ENCODE measurements at places on chromosomes 12 and 14.

GRCh38 chr12:88994537-88994936 lies 357.8 kb downstream of the DUSP6 start:
- H3K4me1 ChIP-seq = no peaks in the 10 kb centered on the region
- no peak overlapping the region for H3K4me3 ChIP-seq
- DNase-seq = no peak
- no peaks in the 10 kb centered on the region for H3K27me3 ChIP-seq

DNA sequence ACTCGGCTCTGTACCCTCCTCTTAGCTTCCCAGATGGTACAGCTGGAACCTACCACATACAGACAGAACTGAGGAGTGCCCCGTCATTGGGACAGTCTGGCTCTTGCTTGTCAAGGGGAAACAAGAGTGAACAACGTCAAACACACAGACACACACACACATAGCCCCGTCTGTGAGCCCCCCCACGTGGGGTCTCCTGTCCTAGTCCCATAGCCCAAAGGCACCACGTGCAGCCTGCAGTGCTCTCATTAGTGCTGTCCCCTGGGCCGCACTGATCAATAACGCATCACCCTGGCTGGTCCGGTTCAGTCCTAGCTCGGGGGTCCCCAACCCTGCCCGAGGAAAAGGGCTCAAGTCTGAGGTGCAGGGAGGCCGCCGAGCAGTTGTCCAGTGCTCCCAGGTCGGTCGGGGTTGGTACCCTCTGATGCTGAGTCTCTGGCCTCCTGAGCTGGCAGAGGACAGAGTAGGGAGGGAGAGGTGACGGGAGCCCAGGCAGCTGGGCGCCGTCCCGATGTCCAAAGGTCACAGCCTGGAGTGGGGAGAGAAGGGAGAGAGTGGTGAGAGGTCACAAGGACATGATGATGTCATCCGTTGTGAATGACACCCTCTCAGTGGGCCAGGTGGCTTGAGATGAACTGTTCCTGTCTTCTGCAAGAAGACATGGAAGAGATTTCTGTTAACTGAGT lies 105.4 kb upstream of the NOS1 start:
- H3K27ac ChIP-seq = no peak overlapping the region
- no peaks in the 10 kb centered on the region for H3K36me3 ChIP-seq
- no peak for DNase-seq
- H3K4me1 ChIP-seq = no peaks in the 10 kb centered on the region

- DNase-seq = no peak
- no peaks in the 10 kb centered on the region for H3K36me3 ChIP-seq
- no peaks in the 10 kb centered on the region for H3K27me3 ChIP-seq
- no peak overlapping the region for H3K27ac ChIP-seq
Observed at GRCh38 chr12:118436002-118436730, 59.8 kb downstream of the SUDS3 start.

DNA sequence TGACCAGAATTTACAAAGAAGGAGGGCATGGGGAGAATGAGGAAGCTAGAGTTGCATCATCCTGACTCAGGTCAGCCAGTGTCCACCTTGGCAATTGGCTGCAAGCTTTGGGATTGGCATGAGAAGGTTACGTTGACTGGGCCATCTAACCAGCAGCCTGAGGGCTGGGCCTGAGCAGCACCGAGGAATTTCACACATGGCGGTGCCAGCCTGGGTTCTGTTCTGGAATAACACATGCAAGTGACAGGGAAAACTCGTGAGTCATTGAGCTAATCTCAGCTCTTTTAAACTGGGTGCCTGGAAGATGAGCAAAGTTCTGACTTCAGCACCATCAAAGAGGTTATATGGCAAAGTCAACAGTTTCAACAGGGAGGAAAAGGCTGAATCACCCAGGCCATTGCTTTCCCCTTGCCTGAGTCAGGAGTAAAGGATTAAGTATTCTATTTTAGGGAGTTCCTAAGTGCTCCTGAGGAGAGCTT lies 543.2 kb upstream of the TBX3 start:
- H3K4me3 ChIP-seq = no peak overlapping the region
- H3K27me3 ChIP-seq = peaks cover 6% of the 10 kb centered on the region
- no peak overlapping the region for H3K27ac ChIP-seq
- H3K4me1 ChIP-seq = no peaks in the 10 kb centered on the region
- H3K36me3 ChIP-seq = no peaks in the 10 kb centered on the region

DNA sequence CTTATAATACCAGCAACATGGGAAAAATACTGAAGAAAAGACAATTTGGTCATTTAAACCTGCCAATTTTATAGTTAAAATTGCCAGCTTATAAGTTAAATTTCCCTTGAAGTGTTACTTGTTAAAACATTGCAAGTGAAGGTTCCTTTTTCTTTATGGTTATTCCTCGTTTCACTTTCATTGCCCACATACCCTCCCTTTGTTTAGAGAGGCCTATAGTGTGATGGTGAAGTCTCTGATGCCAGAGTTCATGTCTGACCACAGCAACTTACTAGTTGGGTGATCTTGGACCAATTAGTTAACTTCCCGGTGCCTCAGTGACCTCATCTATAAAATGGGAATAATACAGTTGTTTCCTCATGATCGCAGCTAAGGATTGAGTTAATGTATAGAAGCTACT lies 173.5 kb downstream of the ANO6 start:
- no peaks in the 10 kb centered on the region for H3K27me3 ChIP-seq
- peaks cover 59% of the 10 kb centered on the region for H3K36me3 ChIP-seq
- no peak overlapping the region for H3K27ac ChIP-seq
- DNase-seq = no peak

DNA sequence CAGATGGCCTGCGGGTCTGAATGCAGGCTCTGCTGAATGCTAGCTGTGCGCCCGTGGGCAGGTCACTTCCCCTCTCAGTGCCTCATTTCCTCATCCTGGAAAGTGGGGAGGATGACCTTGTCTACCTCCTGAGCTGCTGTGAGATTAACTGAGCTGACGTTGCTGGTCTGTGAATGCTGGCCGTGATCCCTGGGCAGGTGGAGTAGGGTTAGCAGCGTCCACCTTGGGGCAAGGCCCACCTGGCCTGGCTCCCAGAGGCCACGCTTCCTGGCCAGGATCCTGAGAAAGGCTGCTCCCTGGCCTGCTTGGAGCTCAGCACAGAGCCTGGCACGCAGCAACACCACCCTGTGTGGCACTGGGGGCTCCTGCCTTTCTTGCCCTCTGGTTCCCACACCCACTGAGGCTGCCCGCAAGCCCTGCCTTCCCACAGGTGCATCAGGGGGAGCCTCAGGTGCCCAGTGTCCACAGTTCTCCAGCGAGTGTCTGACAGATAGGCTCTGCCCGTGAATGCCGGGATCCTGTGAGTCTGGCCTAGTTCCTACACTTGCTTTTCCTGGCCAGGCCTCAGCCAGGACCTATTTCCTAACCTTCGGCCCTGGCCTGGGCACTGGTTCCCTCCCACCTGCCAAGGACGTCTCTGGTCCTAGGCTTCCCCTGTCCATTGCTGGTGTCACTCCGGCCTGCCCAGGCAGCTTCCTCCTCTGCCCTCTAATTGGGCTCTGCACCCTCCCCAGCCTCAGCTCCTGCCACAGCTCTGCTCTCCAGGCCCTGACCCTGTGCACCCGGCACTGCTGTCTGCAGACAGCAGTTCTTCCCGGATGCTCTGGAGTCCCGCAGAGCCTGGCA lies 37.2 kb upstream of the TDRD9 start:
- H3K4me3 ChIP-seq = no peak overlapping the region
- no peaks in the 10 kb centered on the region for H3K36me3 ChIP-seq
- H3K27me3 ChIP-seq = no peaks in the 10 kb centered on the region
- peaks cover 22% of the 10 kb centered on the region for H3K4me1 ChIP-seq

- peak overlapping the region; percentile 70 for H3K27ac ChIP-seq
- peaks cover 11% of the 10 kb centered on the region for H3K4me1 ChIP-seq
- H3K36me3 ChIP-seq = no peaks in the 10 kb centered on the region
- no peaks in the 10 kb centered on the region for H3K27me3 ChIP-seq
Observed at GRCh38 chr12:93135286-93136239, 206.5 kb upstream of the EEA1 start.

DNA sequence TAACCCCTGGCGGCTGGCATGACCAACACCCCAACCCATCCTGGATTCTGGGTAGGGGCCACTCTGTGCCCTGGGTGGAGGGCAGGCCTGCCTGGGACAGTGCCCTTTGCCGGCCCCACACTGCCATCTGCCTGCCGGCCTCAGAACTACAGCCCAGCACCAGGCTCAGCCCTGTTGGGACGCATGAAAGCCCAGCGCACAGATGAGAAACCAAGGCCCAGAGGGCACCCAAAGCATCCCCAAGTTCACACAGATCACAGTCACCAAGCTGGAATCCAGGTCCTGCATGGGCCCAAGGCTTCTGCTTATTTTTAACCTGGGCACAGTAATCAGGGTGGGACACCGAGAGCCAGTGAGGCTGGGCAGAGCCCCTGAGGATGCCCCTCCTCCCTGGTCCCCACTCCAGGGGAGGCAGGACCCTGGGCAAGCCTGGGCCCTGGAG lies 26.2 kb downstream of the RFLNA start:
- DNase-seq = peak; percentile 84
- H3K27me3 ChIP-seq = no peaks in the 10 kb centered on the region
- H3K27ac ChIP-seq = no peak overlapping the region
- H3K4me1 ChIP-seq = no peaks in the 10 kb centered on the region
- peaks cover 26% of the 10 kb centered on the region for H3K36me3 ChIP-seq
- H3K4me3 ChIP-seq = no peak overlapping the region

GRCh38 chr14:27366596-27366995 lies 768.8 kb upstream of the NOVA1 start:
- DNase-seq = no peak
- H3K27me3 ChIP-seq = no peaks in the 10 kb centered on the region
- H3K36me3 ChIP-seq = no peaks in the 10 kb centered on the region
- H3K27ac ChIP-seq = no peak overlapping the region

- H3K4me3 ChIP-seq = no peak overlapping the region
- no peaks in the 10 kb centered on the region for H3K27me3 ChIP-seq
- peaks cover 8% of the 10 kb centered on the region for H3K4me1 ChIP-seq
- no peak overlapping the region for H3K27ac ChIP-seq
- H3K36me3 ChIP-seq = no peaks in the 10 kb centered on the region
- no peak for DNase-seq
Observed at GRCh38 chr12:581321-581720, 81.9 kb downstream of the NINJ2 start.

GRCh38 chr14:58414845-58415244 lies 12.5 kb downstream of the TIMM9 start:
- no peaks in the 10 kb centered on the region for H3K27me3 ChIP-seq
- no peak overlapping the region for H3K27ac ChIP-seq
- no peak overlapping the region for H3K4me3 ChIP-seq
- peaks cover 3% of the 10 kb centered on the region for H3K4me1 ChIP-seq
- H3K36me3 ChIP-seq = peaks cover 74% of the 10 kb centered on the region

DNA sequence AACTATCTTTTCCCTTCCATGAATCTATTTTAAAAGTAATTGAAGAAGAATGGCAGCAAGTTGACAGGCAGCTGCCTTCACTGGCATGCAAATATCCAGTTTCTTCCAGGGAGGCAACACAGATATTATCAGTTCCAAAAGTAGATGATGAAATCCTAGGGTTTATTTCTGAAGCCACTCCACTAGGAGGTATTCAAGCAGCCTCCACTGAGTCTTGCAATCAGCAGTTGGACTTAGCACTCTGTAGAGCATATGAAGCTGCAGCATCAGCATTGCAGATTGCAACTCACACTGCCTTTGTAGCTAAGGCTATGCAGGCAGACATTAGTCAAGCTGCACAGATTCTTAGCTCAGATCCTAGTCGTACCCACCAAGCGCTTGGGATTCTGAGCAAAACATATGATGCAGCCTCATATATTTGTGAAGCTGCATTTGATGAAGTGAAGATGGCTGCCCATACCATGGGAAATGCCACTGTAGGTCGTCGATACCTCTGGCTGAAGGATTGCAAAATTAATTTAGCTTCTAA lies 18.4 kb downstream of the TMPO start:
- H3K27me3 ChIP-seq = no peaks in the 10 kb centered on the region
- H3K4me1 ChIP-seq = no peaks in the 10 kb centered on the region
- peaks cover 79% of the 10 kb centered on the region for H3K36me3 ChIP-seq

DNA sequence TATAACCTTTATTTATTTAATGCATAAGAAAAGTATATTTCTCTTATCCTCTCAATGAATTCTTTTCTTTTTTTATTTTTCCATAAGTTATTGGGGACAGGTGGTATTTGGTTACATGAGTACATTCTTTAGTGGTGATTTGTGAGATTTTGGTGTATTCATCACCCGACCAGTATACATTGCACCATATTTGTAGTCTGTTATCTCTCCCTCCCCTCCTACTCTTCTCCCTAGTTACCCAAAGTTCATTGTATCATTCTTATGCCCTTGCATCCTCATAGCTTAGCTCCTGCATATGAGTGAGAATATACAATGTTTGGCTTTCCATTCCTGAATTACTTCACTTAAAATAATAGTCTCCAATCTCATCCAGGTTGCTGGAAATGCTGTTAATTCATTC lies 1900.0 kb upstream of the SEL1L start:
- H3K4me1 ChIP-seq = no peaks in the 10 kb centered on the region
- no peaks in the 10 kb centered on the region for H3K27me3 ChIP-seq
- no peaks in the 10 kb centered on the region for H3K36me3 ChIP-seq
- H3K27ac ChIP-seq = no peak overlapping the region

DNA sequence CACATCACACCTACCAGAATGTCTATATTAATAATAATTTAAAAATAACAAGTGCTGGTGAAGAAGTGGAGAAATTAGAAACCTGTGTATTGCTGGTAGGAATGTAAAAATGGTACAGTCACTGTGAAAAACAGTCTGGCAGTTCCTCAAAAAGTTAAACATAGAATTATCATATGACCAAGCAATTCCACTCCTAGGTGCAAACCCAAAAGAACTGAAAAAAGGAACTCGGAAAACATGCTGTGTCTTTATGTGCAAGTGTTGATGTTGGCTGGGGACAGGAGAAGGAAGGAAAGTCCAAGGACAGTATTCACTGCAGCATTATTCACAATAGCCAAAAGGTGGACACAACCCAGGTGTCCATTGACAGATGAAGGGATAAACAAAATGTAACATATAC lies 146.5 kb downstream of the TTC7B start:
- H3K27me3 ChIP-seq = no peaks in the 10 kb centered on the region
- no peaks in the 10 kb centered on the region for H3K4me1 ChIP-seq
- no peaks in the 10 kb centered on the region for H3K36me3 ChIP-seq
- DNase-seq = no peak
- no peak overlapping the region for H3K27ac ChIP-seq
- no peak overlapping the region for H3K4me3 ChIP-seq

DNA sequence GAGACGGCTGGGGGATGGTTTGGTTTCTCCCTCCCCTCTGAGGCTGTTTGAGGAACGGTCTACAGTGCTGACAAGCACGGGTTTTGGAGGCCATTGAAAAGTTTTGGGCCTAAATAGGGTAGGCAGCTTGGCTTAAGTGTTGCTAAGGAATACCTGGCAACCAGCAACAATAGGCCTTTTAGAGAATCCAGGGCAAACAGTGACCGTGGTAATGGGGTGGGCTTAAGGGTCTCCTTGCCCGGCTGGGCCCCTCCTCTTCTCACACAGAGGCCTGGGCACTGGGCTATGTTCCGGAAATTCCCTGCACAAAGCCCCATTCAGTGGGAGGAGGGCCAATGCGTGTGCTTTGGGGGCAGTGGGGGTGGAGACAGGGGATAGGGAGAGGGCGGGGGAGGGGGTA lies 55.4 kb downstream of the ASCL1 start:
- no peak for DNase-seq
- no peak overlapping the region for H3K4me3 ChIP-seq
- H3K27me3 ChIP-seq = peaks cover 5% of the 10 kb centered on the region
- H3K27ac ChIP-seq = no peak overlapping the region

- H3K27me3 ChIP-seq = no peaks in the 10 kb centered on the region
- H3K4me3 ChIP-seq = no peak overlapping the region
- no peaks in the 10 kb centered on the region for H3K4me1 ChIP-seq
- H3K36me3 ChIP-seq = no peaks in the 10 kb centered on the region
Observed at GRCh38 chr12:78853231-78853630, 11.3 kb upstream of the SYT1 start.

GRCh38 chr14:70254476-70254961 lies 65.8 kb upstream of the SLC8A3 start:
- no peaks in the 10 kb centered on the region for H3K36me3 ChIP-seq
- H3K27me3 ChIP-seq = peaks cover 40% of the 10 kb centered on the region
- peak; percentile 78 for DNase-seq
